Prostate gland (tissue), 2 donors: ENCODE measurements at places on chromosomes 6 and 20. TPM values are rescaled to one million over a fixed set of nuclear protein-coding genes. Genes with fewer than 3 reads are reported as not detected.

The IP6K3 gene
- 3.1 TPM for total RNA-seq

DNA sequence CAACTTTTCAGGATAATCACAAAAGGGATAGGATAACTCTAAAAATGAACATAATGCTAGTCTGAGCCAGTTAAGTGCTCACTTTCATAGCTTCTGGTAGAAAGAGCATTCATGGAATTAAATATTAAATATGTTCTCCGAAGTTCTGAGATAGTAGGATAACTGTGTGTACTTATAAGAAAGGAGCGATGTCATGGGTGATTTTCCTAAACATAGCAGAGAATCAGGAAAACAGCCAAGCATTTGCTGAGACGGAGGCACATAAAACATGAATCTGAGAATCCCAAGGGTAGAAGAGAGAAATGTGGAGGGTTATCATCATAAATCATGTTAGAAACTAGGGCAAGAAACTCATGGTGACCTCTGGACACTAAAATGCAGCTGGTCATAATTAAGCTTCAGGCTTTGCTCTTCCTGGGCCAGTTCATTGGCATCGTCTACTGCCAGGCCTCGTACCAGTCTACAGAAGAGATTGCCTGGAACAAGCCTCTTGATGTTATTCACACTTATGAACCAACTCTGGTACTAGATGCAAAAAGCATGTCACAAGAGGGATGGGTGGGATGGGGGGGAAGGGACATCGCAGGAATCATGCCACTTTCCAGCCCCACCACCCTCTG lies 436.6 kb downstream of the PRKN start:
- no peak for DNase-seq

DNA sequence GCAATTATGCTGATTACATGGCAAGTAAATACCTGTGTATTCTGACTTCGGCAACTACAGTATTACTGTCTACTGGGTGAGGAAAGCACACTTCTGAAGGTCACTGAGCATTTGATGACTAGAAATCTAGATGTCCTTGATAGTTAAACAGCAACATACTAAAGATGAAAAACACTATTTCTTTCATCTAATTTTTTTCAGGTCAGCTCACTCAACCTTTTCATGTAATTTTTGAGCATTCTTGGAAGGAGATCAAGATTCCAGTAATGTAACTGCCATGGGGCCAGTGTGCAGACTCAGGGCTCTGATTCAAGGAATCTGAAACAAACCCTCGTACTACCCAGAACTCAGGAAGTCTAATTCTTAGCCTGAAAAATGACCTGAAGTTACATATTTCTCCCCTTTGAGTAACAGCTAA lies 222.6 kb upstream of the TAB2 start:
- no peak for DNase-seq

The FRMD1 gene
- total RNA-seq: 0.18 TPM

The IL17F gene
- total RNA-seq: not detected

The RBPJL gene
- not detected for total RNA-seq

DNA sequence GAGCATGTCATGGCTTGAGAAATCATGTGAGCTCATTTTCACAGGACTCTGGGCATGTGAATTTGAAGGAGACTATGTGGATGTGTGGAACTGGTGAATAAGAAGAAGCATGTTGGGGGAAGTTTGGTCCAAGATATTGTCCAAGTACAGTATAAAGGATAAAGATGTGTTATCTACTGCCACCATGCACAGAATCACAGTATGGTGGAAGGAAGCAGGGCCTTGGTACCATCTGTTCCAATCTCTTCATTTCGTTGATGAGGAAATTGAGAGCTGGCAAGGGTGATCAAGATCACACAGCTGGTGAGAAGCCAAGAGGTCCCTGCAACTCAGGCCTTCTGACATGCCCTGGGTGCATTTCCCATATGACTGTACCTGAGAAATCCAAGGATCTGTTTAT lies 31.5 kb upstream of the RIPOR2 start:
- no peak for DNase-seq
